ENCODE measurements at places on chromosomes 7 and 10. TPM values are rescaled to one million over a fixed set of nuclear protein-coding genes. Genes with fewer than 3 reads are reported as not detected.

- H3K27ac ChIP-seq: no peak overlapping the region
- peak overlapping the region; percentile 76 for H3K4me3 ChIP-seq
- no peak for DNase-seq
- peaks cover 65% of the 10 kb centered on the region for H3K27me3 ChIP-seq
These were observed 755 bp downstream of the FAM171A1 start for GRCh38 chr10:15370212-15370855.

The FAM25A gene
- 26.9 TPM for polyA plus RNA-seq

The PLXNA4 gene
- 0.21 TPM for polyA plus RNA-seq

The COBL gene
- 2.0 TPM for polyA plus RNA-seq

The FAM221A gene
- polyA plus RNA-seq: 7.5 TPM

The KLF14 gene
- 0.02 TPM for polyA plus RNA-seq

All from thymus (tissue), 14 donors.